ENCODE measurements at places on chromosomes 5 and 9.

- DNase-seq, result no peak
Measured at GRCh38 chr9:77019926-77020412, 514 bp downstream of the FOXB2 start.

DNA sequence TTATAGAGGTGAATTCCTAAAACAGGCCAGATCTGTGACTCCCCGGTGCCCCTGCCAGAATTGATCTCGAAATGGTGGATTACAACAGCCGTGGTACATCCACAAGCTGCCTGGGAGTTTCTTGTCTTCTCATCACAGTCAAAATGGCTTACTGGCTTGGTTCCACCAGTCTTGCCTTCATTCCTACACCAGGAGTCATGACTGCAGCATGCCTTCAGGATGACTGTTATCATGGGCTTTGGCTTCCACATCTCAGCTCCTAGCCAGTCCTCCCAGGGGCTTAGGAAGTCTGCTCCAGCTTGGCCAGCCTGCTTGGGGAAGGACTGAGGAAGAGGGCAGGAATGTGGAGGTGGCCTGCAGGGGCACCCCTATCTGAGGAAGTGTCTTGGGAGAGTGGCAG, 132.9 kb upstream of the NR3C1 start:
- DNase-seq, result peak; percentile 97

DNA sequence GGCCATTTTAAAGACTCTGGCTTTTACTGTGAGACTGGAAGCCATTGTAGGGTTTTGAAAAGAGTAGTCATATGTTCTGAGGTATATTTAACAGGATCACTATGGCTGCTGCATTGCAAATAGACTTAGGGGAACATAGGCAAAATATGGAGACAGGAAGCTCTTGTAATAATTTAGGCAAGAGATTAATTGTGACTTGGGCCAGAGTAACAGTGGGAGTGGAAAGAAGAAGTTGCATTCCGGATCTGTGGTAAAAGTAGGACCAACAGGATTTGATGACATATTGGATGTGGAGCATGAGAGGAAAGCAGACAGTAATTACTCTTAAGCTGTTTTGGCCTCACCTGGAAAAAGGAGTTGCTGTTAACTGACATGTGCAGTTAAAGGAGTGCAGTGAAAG, 85.6 kb downstream of the SMIM15 start:
- no peak for DNase-seq

- no peak for DNase-seq
Measured at GRCh38 chr5:10987276-10987924, 226.4 kb upstream of the DAP start.

- DNase-seq, result no peak
Measured at GRCh38 chr5:160280384-160281095, 31.8 kb downstream of the CCNJL start.

- no peak for DNase-seq
Measured at GRCh38 chr9:87181670-87182069, 234.4 kb upstream of the GAS1 start.

DNA sequence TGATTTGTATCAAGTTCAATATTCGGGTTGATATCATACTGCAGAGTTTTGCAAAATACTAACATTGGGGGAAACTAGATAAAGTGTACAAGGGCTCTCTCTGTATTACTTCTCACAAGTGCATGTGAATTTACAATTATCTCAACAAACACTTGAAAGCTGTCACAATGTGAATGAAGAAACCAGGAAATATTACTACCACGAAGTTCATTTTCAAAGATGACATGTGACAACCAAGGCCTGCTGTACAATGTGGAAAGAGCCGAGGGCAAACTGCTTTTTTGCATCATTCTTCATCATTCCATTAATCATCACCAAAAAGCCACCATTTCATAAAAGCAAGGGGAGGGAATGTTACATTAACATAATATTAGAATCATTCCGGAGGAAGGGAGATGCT, 310.0 kb downstream of the GLIS3 start:
- no peak for DNase-seq

DNA sequence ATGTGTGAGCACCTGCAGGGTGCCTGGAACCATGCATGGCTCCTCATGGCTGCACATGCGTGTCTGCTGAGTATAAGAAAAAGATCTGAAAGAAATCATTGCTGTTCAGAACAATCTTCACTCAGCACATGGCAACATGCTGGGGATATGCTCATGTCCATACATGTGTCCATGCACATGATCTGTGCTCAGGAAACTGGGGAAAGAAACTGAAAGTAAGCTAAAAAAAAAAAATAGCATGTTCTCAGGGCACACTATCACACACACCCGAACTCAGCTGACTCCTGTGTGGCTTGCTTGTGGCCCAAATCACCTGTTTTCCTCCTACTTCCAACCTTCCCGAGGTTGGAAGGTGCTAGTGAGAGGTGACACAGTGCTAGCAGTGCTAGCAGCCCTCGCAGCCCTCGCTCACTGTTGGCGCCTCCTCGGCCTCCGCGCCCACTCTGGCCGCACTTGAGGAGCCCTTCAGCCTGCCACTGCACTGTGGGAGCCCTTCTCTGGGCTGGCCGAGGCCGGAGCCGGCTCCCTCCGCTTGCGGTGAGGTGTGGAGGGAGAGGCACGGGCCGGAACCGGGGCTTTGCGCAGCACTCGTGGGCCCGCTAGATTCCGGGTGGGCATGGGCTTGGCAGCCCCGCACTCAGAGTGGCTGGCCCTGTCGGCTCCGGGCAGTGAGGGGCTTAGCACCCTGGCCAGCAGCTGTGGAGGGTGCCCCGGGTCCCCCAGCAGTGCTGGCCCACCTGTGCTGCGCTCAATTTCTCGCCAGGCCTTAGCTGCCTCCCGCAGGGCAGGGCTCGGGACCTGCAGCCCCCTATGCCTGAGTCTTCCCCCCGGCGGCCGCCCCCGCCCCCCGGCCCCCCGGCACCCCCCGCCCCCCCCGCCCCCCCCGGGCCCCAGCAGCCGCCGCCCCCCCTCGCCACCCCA, 76.0 kb downstream of the GADD45G start:
- DNase-seq, result no peak

DNA sequence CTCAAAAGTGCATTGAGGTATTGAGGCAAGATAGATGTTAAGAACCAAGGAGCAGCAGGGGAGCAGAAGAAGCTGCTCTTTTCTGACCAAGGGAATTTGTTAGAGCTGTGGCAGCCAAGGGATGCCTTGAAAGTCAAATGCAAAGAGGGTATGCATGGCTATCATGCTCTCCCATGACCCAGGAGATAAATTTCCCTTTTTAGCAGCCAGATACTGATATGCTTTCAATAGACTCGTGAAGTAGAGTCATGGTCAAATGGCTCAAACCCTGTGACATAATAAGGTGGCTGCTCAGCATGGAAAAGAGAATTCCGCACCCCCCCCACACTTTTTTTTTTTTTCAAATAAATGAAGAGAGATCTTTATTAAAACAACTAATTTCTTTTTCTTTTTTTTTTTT, 180.9 kb upstream of the ACTBL2 start:
- DNase-seq, result no peak

All from choroid plexus epithelial cell (primary cell).